ENCODE measurements at places on chromosomes 1 and 21.

- no peak for DNase-seq
Measured at GRCh38 chr1:153324912-153325311, 12.2 kb upstream of the PGLYRP3 start.

- DNase-seq = no peak
Measured at GRCh38 chr1:14113271-14113670, 413.3 kb downstream of the PRDM2 start.

- DNase-seq = no peak
Measured at GRCh38 chr1:87155648-87156047, 173.0 kb upstream of the LMO4 start.

DNA sequence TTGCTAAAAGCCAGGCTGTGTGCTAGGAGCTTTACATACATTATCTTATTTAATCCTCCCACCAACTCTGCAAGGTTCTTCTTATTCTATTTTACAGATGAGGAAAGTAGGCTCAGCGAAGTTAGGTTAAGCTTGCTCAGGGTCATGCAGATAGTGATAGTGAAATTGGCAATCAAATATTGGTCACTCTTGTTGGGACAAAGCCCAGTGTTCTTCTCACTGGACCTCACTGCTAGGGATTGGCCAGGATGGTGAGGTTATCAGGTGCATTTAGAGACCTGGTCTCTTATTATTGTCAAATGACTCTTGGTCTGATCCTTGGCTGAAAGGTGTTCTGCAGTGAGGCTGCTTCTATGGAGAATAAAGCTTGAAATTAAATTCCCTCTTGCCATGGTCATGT is 145.1 kb downstream of the CNIH3 start:
- no peak for DNase-seq

DNA sequence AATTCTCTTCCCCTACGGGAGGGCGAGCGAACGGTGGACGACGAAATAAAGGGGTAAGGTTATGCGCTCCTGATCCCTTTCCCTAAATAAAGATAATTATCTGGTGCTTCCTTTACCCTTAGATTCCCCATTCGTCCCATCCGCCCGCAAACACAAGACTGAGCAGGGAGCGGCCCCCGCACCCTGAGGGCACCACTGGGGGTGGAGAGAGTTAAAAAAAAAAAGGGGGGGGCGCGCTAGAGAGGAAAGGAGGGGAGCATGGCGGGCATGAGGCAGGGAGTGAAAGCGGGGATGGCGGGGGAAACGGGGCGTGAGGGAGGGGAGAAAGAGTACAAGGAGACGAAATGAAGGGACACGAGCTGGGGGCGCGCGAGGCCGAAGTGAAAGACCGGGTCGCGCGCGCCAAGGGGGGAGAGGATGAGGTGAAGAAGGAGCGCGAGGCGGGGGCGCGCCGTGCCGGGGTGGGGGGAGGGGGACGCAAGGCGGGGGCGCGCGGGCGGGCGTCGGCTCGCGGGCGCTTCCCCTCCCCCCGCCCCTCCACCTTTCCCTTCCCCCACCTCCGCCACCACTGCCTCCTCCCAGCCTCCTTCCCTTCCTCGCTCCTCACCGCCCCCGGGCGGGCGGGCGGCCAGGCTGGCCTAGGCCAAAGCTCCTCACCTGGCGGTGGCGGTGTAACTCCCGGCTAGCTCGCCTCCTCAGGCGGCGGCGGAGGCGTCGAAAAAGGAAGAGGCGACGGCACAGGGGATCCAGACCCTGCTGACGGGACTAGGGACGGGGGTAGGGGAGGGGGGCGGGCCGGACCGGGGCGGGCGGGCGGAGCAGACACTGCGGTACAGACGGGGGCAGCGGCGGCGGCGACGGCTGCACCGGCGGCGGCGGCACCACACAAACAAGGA is 448 bp downstream of the GATAD2B start:
- DNase-seq = no peak

DNA sequence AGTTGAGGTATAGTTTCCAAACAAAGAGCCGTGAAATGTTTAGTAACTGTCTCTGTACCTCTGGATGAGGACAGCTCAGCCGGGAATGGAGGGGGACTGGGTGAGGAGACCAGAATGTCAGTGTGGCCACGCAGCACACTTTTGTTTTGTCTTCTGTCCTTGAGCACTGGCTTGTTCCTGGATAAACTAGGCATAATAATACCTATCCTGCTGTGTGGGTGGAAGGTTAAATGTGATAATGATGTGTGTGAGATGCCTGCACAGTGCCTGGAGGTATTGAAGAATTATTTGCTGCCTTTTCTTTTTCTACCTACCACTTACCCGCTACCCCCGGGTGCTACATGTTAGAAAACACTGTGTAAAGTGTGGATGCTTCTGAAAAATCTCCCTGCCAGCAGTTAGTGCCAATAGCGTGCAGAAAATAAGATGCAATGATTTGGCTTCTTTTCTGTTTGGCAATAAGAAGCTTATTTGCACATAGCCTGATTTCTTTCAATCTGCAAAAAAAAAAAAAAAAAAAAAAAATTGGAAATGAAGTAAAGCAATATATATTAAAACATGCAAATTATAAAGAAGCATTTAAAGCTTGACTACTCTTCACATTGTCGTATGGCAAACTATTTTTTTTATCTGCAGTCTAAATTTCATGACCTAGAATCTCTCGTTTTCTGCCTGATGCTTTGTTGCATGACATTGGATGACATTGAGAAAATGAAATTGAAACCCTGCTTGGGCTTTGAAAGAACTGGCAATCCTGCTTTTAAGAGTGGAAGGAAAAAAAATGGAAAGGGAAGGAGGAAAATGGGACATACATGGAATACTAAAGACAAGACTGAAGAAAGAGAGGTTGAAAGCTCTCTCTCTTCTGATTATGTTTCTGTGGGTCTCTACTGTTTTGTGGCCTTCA is 89.5 kb downstream of the DISC1 start:
- DNase-seq = no peak

- no peak for DNase-seq
Measured at GRCh38 chr1:7393136-7393535, 378.0 kb upstream of the VAMP3 start.

- no peak for DNase-seq
Measured at GRCh38 chr21:44872323-44872648, 1.2 kb downstream of the PTTG1IP start.
